ENCODE measurements at places on chromosomes 11 and 22.

DNA sequence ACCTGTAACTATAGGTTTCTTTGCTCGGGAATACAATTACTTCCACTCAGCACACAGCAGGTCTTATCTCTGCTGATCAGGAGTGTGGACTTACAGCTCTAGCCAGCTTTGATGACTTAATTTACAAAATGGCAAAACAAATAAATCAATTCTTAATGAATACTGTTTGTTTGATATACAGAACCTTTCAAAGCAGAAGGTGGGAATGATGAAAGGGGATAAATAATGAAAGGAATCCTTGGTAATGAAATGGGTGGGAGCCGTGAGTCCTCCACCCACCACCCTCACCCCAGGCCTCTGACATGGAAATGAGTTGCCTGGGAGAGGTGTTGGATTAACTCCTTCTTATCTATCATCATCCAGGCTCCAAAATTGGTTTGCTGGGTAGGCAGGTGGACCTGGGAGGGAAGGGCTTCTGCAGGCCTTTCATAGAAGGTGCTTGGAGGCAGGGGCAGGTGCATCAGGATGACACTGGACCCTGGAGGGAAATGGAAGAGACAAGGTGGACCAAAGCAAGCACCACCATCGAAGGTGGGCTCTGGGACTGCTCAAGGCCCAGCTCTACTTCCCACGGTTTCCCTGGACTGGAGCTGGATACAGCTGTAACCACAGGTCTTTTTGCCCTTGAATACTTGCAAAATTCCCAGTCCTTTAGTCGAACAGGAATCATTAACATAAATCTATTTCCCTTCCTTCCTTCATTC, 23.0 kb downstream of the POU2AF1 start:
- no peak for DNase-seq

DNA sequence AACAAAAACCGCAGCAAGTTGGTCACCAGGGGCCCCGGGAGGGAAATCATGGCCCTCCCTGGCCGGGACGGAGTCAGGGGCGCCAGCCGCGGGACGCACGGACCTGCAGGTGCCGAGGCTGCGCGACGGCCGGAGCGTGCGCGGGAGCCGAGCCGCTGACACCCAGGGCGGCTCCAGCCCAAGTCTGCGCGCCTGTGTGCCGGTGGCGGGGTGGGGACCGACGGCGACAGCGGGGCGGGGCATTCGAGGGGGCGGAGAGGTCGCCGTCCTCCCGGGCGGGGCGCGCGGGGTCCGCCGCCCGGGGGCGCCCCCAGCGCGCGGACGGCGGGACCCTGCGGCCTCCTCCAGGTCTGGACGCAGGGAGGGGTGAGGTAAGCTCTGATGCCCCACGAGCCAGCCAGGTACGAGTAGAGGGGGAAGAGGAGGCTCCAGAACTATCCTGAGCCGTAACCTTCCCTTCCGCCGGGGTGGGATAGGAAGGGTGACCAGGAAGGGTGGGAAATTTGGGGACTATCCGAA, at the start of gene ESAM:
Gene ESAM (minus strand): TSS at position 186 of the 519 bp plus-strand sequence. CDS start 136 bp downstream, at position 50.
- DNase-seq = peak; percentile 71

- peak; percentile 18 for DNase-seq
Observed at GRCh38 chr11:28738549-28738948, 630.4 kb downstream of the METTL15 start.

DNA sequence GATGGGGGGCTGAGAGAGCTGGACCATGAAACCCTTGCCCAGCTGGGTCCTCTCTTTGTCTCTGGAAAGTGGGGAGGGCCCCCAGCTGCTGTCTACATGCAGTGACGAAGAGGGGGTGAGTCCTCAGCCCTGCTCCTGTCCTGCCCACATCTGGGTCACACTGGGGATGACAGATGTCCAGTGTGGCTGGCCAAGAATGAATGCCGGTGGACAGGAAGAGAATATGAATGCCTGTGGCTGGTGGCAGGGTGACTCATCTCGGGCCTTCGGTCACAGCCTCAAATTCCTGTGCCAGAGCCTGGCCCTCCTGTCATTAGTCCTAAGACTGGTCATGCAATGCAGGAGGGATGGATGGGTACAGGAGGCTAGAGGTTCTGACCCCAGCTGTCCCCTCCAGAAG, 2.2 kb upstream of the PNPLA3 start:
- no peak for DNase-seq

GRCh38 chr11:60945295-60945667, 6.7 kb downstream of the SLC15A3 start:
- DNase-seq = no peak

DNA sequence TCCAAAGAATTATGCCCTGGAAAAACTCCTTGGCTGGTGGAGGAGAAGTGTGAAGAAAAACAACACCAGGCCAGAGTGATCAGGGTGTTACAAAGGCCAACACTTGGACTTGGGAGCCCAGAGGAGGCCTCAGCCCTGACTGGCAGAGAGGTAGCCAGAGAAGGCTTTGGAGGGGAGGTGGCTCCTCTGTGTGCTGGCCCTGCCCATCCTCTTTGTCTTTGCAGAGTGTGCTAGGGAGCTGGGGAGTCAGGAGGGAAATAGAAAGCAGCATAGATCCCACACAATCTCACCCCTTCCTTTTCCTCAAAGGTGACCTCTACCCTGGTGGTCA, 12.0 kb upstream of the P2RY6 start:
- DNase-seq = no peak

DNA sequence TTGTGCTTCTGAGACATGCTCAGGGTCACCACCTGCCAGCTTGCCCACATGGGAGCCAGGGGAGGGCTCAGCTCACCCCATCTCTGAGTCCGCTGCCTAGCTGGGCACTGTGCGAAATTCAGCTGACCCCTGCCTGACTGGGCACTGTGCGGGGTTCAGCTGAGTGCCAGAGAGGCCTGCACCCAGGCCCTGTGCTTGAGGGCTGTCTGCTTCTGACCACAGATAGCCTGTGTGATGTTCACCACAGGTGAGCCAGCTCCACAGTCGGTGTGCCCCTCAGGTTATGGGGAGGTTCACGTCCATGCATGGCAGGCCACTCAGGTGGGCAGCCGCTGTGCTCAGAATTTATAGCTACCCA, 84.5 kb upstream of the SUSD2 start:
- DNase-seq = no peak

- DNase-seq = no peak
Observed at GRCh38 chr11:44904261-44905020, 46.2 kb downstream of the TP53I11 start.

- DNase-seq = peak; percentile 44
Observed at GRCh38 chr11:47171856-47172255, 4.8 kb downstream of the ARFGAP2 start.

DNA sequence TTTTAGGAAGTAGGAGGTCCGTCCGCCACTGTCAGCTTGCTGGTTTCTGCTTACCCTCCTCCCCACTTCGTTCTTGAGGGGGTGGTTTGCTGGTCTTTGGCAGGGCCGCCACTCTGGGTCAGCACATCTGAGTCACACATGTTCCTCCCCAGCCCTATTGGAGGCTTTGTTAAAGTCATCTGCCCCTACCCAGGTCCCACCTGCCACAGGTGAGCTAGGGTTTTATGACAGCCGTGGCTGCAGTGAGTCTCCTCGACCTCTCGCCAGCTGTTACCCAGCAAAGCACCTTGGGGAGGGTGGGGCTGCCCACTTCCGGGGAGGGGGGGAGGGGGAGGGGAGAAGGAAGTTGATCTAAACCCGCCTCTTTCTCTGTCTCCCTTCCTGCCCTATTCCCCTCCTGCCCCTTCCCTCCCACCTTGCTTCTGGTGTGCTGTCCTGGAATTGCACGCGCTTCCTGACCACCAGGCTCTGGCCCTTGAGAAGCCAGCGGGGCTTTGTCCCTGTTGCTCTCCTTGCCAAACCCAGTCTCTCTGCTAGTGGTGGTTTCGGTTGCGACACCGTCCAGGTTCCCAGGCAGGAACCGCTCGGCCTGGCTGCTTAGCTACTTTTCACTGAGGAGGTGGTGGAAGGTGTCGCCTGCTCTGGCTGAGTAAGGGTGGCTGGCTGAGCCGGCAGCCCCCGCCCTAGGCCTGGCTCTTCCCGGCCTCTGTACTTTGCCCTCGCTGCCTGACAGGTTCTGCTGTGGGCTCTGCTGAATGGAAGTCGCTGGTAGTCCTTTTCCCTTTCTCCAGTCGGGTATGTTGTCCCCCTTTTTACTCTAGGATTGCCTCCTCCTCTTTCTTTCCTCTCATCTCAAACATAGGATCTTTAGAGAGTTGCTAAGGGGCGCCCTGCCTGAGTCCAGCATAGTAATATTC, 28.5 kb downstream of the RCOR2 start:
- DNase-seq = peak; percentile 63

DNA sequence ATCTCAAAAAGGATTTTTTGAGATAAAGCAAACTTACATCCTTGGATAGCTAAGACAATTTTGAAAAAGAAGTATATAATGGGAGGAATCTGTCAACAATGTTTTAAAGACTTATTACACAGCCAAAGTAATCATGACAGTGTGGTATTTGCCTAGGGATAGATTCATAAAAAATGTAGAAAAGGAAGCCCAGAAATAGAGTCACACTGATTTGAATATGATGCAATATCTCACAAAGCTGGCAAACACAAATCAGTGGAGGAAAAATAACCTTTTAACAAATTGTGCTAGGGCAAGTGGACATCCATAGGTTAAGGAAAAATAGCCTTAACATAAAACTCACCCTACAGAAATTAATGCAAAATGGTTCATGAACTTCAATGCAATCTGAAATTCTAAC, 6.0 kb downstream of the XKR3 start:
- no peak for DNase-seq

DNA sequence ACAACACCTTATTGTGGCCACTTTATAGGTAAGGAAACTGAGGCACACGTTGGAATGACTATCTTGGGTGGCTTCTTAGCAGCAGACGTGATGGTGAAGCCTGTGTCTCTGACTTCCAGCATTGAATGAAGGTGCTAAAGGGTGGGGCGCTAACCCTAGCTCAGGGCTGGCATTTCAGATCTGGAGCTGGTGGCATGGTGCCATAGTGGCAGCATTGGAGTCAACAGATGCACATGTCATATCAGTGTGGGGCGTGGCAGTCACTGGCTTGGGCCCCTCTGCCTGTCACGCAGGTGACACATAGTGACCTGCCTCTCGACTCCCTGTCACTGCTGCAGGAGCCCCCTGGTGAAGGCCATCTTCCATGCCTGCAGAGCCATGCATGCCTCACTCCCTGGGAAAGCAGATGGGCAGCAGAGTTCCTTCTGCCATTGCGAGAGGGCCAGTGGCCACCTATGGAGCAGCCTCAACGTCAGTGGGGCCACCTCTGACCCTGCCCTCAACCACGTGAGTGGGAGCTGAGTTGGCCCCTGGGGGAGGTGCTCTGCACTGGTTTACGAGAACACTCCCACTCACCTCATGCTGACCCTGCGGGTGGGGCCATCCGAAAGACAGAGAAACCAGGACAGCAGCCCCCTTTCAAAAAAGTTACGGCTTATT, 14.8 kb downstream of the SHISA8 start:
- DNase-seq = no peak

DNA sequence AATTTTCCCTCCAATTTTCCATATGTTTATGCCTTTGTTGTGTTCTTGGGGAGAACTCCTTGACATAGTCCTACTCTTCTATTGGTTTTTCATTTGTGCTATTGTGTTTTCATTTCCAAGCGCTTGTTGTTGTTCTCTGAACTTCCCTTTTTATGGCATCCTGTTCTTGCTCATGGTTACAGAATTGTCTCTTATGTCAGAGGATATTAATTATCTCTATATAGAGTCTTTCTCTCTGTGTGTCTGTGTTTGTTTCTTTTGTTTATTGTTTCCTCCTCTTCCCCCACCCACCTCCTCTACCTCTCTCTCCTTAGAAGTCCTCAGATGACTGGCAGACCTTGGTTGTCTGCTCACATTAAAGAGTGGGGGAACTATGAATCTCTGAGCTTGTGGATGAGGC, 69.9 kb downstream of the HORMAD2 start:
- DNase-seq = no peak

DNA sequence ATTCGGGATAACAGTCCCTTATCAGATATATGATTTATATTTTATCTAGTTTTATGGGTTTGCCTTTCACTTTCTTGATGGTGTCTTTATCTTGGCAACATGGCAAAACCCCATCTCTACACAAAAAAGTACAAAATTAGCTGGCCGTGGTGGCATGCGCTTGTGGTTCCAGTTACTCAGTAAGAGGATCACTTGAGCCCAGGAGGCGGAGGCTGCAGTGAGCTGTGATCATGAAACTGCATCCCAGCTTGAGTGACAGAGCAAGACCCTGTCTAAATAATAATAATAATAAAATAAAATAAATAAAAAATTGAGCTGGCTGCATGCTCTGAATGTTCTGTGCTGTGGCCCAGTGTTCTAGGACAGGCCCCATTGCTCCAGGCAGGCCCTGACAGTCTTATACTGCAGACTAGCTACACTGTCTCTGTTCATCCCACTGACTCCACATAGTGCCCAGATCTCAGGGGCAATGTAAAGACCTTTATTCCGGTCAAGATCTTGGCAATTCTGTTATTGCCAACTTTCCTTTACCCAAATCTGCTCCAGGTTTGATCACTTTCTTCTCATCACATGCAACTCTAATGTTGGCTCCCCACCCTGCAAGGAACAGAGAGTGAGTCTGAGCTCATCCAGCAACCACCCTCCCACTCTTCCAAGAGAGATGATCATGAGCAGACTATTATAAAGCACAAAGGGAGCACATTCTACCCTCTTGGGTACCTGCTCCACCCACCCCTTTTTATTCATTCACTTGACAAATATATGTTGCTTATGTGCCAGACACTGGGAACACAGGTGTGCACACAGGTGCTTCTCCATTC, 8.8 kb downstream of the HSPA8 start:
- no peak for DNase-seq

DNA sequence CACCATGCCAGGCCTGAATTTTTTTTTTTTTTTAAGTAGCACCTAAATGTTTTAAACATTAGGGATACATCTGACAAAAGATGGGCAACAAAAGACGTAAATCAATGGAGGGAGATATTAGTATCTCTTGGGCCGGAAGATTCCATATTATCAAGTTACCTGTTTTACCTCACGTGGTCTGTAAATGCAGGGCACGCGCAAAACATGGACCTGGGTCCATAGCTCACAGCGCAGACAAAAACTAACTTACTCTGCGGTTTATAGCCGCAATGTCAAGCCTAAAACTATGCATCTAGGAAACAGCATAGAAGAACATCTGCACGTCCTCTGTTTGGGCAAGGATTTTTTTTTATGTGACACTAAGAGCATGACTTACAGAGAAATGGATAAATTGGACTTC, 31.5 kb upstream of the PANX2 start:
- DNase-seq = no peak

DNA sequence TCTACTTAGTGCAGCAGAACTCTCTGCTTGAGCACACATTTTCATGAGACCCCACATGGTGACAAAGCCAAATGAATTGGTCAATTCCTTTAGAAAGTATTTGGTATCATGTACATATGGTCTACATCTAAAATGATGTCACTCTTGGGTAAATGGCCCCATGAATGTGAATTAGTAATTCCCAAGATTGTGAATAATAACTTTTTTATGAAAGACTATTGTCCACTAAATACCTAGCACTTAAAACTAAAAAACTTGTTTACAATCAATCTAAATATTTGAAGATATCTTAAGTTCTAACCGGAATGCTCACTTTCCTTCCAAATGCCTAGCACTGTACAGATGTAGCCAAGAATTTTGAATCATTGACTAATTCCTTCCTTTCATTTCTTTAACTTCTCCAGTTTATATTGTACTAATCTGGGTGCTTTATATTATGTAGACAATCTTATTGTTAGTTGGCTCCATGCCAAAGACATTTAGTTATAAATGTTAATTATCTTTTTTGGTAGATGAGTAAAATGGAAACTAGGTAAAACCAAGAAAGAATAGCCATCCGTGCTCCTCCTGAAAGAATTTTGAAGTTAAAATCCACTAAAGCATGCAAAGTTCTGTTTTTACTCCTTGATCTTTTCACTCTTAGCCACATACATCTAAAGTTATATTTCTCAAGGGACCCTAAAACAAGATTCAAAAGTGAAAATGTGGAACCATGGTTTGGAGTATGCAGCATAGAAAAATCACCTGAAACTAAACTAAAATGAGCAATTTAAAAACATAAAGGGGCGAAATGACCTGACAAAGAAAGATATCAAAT, 145.0 kb upstream of the ARHGAP20 start:
- no peak for DNase-seq

All from WERI-Rb-1 (cell line).